ENCODE measurements at places on chromosomes 11 and 22. TPM values are rescaled to one million over a fixed set of nuclear protein-coding genes. Genes with fewer than 3 reads are reported as not detected.

MARK2 gene
- 20.7 TPM for total RNA-seq

BIRC3 gene
- total RNA-seq = not detected

BRSK2 gene
- total RNA-seq = not detected

SMIM35 gene
- total RNA-seq = not detected

- H3K4me1 ChIP-seq = no peaks in the 10 kb centered on the region
- no peak overlapping the region for H3K27ac ChIP-seq
- H3K4me3 ChIP-seq = no peak overlapping the region
- no peaks in the 10 kb centered on the region for H3K27me3 ChIP-seq
Measured at GRCh38 chr11:116691771-116692177, 81.0 kb downstream of the BUD13 start.

DNA sequence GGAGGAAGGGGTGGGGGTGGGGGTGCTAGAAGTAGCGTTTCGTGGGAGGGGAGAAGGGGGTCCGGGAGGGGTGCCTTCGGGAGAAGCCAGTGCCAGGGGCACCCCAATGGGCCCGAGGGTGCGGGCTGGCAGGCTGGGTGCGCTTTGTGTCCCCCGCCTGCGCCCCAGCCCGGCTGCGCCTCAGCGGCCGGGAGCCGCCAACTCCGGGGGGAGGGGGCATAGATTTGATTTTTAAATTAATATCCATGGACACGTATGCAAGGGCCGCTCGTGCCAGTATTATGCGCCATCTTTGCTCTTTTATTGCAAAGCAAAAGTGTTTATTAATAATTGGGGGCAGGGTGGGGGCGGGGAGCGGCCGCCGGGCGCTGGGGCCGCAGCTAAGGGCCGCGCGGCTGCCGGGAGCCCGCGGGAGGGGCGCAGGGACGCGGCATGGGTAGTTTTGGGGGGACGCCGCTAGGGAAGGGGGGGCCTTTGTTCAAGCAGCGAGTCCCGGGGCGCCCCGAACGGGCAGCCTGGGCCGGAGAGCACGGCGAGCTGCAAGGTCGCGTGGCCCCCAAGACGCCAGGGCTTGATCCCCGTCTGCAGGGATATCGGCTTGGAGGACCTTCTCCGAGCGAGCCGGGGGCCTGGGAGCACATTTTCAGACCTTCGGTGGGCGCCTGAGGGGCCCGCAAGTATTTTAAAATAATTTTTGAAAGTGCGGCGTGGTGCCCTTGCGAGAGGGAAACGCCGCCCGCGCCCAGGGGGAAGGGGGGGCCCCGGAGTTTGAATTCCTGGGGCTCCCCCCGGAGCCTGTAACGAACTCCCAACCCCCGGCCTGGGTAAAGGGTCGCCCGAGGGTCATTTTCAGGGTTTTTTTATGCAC lies 959 bp downstream of the CCND1 start:
- H3K27ac ChIP-seq = peak overlapping the region; percentile 85
- no peaks in the 10 kb centered on the region for H3K27me3 ChIP-seq
- no peak for DNase-seq
- H3K4me1 ChIP-seq = peaks cover 4% of the 10 kb centered on the region
- H3K4me3 ChIP-seq = peak overlapping the region; percentile 91
- peaks cover 11% of the 10 kb centered on the region for H3K36me3 ChIP-seq

- H3K27ac ChIP-seq = no peak overlapping the region
- no peak for DNase-seq
- H3K4me1 ChIP-seq = peaks cover 5% of the 10 kb centered on the region
Measured at GRCh38 chr22:40862537-40862936, 624 bp upstream of the DNAJB7 start.

DNA sequence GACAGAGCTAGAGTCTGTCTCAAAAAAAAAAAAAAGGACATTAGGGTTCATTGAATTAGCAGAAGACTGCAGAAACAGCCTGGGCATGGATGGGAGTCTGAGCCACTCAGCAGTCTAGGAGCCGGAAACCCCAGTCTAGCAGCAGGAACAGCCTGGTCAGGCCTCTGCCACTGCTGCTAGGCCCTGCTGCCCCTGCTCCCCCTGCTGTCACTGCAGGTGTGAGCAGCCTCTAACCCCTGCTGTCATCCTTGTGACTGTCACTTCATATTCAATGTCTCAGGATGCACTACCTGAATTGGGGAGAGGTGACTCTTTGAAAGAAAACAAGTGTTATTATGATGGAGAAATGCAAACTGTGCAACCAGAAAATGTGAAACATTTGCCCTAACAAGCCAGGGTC lies 7.0 kb upstream of the DDX17 start:
- H3K4me3 ChIP-seq = no peak overlapping the region
- H3K27ac ChIP-seq = no peak overlapping the region
- H3K27me3 ChIP-seq = no peaks in the 10 kb centered on the region
- DNase-seq = no peak

DNA sequence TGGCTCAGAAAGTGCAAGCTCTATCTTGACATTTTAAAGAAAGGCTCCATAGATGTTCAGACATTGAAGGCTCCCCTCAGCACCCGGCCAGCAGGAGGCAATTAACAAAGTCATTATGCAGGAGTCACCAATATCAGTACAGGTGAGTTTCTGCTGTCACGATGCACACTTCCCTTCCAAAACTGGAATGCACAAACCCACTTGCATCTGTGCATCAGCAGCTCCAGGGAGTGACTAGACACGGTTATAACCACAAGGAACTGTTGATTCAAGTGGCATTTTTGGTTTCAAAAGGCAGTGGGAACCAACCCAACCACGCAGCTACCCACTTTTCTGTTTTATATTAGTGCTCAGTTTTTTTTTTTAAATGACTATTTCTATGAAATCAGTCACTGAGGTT lies 293.9 kb upstream of the NARS2 start:
- DNase-seq = no peak
- no peak overlapping the region for H3K4me3 ChIP-seq
- no peaks in the 10 kb centered on the region for H3K4me1 ChIP-seq
- H3K36me3 ChIP-seq = no peaks in the 10 kb centered on the region

DNA sequence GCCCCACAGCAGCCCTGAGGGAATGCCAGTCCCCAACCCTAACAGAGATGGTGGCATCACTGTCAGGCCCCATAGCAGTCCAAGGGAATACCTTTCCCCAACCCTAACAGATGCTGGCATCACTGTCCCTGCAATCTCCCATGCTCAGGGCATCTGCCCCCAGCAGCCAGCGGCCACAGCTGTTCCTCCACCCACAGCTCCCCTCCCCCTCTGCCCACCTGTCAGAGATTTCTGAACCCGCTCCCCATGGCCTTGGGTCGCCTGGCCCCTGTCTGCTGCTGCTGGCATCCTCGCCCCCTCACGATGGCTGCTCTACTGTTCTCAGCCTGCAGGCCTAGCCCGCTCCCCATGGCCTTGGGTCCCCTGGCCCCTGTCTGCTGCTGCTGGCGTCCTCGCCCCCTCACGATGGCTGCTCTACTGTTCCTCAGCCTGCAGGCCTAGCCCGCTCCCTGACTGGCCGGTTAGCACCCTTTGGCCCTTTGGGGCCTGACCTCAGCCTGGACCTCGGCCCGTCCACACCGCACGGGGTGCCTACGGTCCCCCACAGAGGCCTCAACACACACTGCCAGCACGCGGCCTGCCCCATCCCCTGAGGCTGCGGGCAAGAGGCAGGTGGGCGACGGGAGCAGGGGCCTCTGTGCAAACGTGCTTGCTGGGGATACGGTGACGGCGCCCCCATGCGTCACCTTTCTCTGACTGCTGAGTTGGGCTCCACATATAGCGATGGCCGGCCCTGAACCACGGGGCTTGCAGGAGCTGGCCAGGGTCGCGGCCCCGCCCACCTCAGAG lies 20.7 kb downstream of the CHID1 start:
- DNase-seq = peak; percentile 84
- peaks cover 33% of the 10 kb centered on the region for H3K4me1 ChIP-seq
- 0 out of 2 replicates have a peak, but pooled peaks cover 3% of the 10 kb centered on the region for H3K36me3 ChIP-seq
- no peaks in the 10 kb centered on the region for H3K27me3 ChIP-seq

- DNase-seq = no peak
- peaks cover 3% of the 10 kb centered on the region for H3K36me3 ChIP-seq
Measured at GRCh38 chr11:116928102-116928777, 90.8 kb upstream of the APOA1 start.

DNA sequence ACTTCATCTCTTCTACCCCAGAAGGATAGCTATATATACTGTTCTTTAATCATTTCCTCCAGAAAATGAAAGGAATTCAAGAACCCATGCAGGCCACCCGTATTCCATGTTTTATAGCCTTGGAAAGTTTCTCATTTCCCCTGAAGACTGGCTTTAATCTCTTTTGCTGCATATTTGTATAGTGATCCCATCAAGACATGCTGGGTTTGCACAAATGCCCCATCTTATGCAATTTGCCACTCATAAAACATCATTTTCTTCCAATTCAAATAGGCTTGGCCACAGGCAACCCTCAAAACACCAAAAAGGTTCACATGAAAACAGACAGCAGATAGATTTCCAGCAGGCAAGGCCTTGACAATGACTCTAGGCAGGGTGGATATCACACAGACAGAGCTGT lies 28.3 kb upstream of the APOA1 start:
- H3K27me3 ChIP-seq = no peaks in the 10 kb centered on the region
- H3K4me3 ChIP-seq = no peak overlapping the region
- no peaks in the 10 kb centered on the region for H3K4me1 ChIP-seq
- H3K36me3 ChIP-seq = no peaks in the 10 kb centered on the region

DNA sequence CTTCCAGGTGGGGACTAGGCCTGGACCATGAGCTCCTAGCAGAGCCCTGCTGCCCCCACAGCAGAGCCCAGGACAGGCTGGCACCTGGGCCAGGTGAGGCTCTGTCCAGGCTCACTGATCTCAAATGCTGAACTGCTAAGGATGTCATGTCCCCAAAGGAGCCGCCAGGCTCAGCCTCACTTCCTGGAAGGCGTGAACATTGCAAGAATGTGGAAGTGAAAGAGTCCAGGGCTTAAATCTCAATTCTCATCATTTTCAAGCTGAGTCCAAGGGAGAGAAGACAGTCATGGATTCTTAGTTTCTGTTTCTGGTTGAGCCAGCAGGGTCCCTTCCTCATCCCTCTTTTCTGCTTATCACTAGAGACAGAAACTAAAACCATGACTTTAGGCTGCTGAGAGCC lies 5.0 kb downstream of the ASCL2 start:
- no peak overlapping the region for H3K27ac ChIP-seq
- no peaks in the 10 kb centered on the region for H3K4me1 ChIP-seq
- H3K36me3 ChIP-seq = no peaks in the 10 kb centered on the region
- H3K27me3 ChIP-seq = 0 out of 2 replicates have a peak, but pooled peaks cover 3% of the 10 kb centered on the region
- no peak overlapping the region for H3K4me3 ChIP-seq
- DNase-seq = no peak

- H3K36me3 ChIP-seq = no peaks in the 10 kb centered on the region
- H3K27ac ChIP-seq = no peak overlapping the region
- H3K27me3 ChIP-seq = no peaks in the 10 kb centered on the region
Measured at GRCh38 chr22:32897400-32897799, 95.9 kb downstream of the TIMP3 start.

DNA sequence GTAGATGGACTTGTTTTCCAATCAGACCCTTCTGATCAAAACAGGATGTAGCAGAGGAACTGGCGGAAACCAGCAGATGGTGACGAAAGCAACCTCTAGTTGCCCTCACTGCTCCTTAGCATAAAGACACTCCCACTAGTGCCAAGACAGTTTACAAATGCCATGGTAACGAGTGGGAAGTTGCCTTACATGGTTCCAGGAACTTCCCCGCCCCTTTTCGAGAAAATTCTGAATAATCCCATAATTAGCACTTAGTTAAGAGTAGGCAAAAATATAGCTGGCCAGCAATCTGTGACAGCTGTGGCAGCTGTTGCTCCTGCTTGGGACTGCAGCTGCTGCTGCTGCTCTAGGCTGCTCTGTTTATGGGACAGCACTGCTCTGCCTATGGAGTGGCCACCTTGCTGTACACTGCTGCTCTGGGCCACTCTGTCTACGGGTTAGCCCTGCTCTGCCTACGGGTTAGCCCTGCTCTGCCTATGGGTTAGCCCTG lies 33.4 kb upstream of the SORL1 start:
- H3K4me3 ChIP-seq = no peak overlapping the region
- H3K36me3 ChIP-seq = no peaks in the 10 kb centered on the region
- no peak overlapping the region for H3K27ac ChIP-seq
- no peaks in the 10 kb centered on the region for H3K27me3 ChIP-seq
- peak; percentile 77 for DNase-seq

DNA sequence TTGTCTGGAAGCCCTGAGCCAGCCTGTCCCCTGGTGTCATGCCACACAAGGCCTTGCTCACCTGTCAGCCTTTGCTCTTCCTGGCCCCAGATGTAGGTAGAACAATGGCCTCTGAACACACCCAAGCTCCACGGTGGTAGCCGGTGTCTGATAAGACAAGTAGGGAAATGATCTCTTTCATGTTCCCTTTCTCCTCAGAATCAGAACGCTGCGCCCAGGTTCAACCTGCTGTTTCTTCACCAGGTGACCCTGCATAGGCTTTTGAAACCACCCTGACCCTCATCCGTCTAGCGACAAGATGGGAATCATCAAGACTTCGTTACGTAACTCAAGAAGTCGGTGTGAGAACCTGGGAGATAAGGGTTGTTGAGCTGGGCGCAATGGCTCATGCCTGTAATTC lies 28.7 kb upstream of the YWHAH start:
- H3K4me1 ChIP-seq = peaks cover 11% of the 10 kb centered on the region
- no peak overlapping the region for H3K4me3 ChIP-seq
- H3K27ac ChIP-seq = no peak overlapping the region
- DNase-seq = no peak

All from SJCRH30 (cell line).